Nucleus accumbens (tissue), 56 donors: ENCODE measurements at places on chromosomes 1 and 21.
A peak's percentile ranks its signal among the peaks of the same experiment; 100 is the strongest.

- DNase-seq: no peak
Observed at GRCh38 chr1:212520299-212520698, 87.6 kb downstream of the NENF start.

GRCh38 chr1:37562984-37563383, 6.2 kb downstream of the DNALI1 start:
- no peak for DNase-seq

- DNase-seq: no peak
Observed at GRCh38 chr1:117051224-117052064, 8.7 kb upstream of the TTF2 start.

DNA sequence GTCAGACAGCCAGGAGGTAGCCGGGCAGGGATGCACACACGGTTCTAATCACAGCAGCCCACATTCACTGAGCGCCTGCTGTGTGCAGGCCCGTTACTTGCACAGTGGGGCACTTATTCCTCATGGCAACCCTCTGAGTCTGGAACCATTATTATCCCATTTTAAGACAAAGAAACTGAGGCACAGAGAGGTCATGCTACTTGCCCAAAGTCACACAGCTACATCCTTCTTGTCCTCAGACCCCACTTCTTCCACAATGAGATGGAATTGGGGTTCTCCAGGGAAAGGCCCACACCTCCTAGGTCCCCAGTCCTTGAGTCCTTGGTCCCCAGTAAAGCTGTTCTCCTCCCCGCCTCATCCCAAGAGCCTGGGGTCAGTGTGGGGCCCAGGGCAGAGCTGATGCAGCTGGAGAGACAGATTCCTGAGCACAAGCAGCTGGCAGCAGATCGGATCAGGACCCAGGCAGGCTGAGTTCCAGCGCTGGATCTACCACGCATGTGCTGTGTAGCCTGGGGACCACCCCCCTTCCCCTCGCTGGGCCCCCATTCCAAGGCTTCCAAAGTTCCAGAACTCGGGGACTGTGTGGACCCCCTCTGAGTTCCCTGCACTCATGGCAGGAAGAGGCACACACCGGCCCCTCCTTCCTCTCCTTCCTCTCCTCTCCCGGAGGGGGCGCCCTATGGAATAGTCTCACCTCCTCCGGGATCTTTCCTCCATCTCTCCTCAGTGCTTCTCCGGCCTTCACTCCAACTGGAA, 393.4 kb downstream of the MATN1 start:
- DNase-seq: no peak

GRCh38 chr1:55833529-55834091, 618.4 kb upstream of the USP24 start:
- no peak for DNase-seq

DNA sequence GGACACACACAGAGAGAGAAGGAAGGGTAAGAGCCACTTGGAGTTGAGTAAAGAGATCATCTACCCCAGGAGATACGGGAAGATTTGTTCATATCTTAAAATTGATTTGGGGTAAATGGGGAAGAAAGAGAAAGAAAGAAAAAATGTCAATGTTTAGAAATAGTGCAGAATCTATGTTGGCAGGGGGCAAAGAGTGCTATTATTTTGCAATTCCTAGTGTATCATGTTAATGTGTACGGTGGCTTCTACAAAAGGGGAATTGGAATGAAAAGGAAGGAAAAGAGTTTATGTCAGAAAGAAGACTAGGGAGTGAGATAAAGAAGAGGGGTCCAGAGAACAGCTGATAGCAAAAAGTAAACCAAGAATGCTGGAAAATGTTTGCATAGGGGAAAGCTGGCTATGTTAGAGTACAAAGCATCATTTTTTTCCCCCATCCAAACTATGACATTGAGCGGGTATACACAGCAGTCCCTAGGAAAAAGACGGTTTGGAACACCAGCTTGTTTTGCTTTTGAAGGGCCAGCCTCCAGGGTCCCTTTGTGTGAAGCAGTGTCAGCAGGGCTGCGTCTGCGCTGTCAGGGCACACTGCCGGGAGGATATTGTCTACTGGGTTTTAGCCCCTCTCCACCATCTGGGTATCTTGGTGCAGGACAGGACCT, 10.8 kb downstream of the LRRC8D start:
- peak; percentile 14 for DNase-seq

DNA sequence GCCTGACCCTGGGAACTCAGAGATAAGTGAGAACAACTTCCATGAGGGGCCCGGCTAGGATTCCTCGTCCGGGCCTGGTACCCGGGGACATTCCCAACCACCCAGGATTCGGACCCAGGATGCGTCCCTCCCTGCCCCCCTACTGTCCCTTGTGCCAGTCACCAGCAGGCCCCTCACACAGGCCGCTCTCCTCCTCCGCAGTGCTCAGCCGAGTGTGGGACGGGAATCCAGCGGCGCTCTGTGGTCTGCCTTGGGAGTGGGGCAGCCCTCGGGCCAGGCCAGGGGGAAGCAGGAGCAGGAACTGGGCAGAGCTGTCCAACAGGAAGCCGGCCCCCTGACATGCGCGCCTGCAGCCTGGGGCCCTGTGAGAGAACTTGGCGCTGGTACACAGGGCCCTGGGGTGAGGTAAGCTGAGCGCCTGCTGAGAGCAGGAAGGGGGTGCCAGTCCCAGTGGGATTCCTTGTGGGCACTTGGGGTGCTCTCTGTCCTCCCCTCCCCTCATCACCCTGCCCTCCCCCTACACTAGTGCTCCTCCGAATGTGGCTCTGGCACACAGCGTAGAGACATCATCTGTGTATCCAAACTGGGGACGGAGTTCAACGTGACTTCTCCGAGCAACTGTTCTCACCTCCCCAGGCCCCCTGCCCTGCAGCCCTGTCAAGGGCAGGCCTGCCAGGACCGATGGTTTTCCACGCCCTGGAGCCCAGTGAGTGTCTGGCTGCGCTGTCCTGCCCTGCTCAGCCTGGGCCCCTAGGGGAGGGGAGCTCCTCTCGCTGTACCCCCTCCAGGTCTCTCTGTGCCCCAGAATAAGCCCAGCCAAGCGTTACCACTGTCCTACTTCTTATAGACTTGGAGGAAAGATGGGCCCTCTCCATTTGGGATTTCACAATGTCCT, 9.8 kb downstream of the ADAMTSL4 start:
- DNase-seq: no peak

DNA sequence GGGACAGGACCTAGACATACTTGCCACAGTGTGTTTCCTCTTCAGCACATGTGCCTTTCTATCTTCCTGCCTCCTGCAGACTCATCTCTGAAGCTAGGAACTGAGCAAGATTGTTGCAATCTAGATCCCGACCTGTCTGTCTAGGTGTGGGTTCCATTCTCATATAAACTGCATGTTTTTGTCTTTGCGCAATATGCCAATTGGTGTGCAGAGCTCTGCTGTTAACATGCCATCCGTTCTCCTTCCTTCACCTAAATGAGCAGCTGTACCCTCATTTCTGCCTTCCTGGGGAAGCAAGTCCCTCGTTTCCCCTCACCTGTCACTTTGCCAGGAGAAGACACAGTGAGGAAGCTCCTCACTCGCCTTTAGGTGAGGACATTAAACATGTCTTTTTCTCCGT, 55.5 kb downstream of the SLC35F3 start:
- no peak for DNase-seq

DNA sequence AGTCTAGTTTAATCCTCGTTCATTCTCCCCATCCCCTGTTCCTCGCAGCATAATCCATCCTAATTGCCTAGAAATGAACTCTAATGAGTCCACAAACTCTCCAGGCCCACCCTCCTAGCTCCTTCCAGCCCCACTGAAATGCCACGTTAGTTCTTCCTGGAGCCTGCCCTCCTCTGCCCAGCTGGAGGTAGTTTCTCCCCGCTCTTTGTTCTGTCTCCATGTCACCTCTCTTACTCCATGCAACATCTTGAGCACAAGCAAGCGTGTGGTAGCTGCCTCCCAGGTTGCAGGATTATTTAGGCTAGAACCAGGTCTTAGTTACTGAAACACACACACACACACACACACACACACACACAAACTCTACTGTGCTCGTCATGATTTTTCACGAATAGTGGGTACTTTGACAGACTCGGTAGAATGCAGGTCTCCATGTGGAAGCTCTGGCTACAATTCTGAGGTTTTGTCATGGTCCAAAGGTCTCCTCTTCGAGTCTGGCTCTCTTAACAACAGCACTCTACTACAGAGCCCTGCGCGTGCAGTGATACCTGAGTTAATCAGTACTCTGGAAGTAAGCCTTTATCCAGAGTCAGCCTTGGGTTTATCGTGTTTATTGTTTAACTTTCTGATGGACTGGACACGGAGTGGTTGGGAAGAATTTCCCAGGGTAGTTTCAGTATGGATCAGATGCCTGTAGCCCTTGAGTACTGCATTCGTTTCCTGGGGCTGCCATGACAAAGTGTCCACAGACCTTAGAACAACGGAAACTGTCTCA, 27.5 kb downstream of the HUNK start:
- no peak for DNase-seq

DNA sequence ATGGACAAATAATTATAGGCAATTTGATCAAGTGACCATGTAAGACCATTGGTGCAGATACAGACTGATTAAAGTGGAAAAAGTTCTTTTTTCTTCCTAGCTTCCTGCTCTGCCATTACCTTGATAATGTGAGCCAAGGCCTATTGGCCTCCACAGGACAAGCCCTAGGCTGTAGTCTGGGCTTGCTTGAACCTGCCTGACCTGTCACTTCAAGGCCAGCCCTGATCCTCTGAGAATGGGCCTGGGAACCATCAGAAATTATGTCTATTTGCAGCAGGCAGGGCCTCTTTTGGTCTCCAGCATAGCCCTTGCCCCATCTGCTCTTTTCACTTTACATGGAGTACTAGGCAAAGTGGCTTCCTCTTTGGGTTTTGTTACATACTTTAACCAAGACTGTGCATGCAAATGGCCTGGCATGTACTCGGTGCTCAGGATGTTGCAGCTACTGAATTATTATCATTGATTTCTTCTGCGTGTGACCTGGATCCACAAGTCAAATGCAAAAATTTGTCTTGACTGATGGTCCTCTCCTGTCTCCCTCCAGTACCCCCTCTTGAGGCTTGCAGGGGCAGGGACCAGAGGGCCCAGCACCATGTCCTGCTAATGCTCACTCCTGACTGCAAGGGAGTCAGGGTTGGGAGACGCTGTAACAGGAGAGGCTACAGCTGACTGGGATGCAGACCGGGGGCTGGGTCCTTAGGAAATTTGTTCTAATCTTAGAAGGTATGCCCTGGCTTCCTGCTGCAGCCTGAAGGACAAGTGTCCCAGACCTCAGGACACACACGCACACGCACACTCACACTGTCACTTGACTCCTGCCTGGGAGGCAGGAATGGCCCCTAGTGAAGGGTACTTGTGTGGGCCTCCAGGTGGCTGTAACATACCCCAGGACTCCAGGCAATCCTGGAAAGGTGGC, 39.4 kb downstream of the RCSD1 start:
- DNase-seq: no peak

DNA sequence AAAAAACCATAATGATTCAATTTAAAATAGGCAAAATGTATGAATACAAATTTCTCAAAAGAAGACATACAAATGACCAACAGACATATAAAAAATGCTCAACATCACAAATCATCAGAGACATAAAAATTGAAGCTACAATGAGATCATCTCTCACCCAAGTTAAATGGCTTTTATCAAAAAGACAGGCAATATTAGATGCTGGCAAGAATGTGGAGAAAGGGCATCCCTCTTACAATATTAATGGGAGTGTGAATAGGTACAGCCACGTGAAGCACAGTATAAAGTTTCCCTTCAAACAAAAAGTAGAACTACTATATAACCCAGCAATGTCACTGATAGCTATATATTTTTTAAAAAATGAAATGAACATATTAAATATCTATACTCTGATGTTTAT, 1481.7 kb downstream of the AMY1C start:
- DNase-seq: no peak

DNA sequence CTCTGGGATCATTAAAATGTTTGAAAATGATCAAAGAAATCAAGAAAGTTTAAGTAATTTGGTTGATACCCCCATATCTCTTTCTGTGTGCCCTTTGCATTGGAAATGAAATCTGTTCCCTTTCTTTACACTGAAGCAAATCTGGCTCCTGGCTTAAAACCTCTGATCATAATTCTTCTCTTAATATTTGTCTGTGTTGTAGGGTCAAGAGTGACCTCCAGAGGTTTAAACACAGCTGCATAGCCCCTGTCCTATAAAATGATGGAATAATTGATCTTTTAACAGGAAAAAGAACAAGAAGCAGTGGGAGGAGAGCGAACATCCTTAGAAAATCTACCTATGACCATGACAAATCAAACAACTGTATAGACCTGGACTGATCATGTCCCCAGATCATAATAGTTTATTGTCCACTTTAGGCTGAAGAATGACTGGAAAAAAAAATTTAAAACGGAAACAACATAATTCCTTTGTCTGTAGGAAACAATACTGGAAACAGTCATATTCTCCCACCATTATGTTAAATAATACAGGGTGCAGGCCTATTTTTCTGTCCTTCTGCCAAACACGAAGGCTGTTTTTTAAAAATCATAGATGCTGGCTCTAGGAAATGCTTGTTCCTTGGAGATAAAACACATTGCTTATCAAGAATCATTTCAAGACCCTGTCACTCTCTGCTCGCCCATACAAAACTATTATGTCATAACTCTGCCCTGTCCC, 184.3 kb downstream of the NEGR1 start:
- DNase-seq: no peak

DNA sequence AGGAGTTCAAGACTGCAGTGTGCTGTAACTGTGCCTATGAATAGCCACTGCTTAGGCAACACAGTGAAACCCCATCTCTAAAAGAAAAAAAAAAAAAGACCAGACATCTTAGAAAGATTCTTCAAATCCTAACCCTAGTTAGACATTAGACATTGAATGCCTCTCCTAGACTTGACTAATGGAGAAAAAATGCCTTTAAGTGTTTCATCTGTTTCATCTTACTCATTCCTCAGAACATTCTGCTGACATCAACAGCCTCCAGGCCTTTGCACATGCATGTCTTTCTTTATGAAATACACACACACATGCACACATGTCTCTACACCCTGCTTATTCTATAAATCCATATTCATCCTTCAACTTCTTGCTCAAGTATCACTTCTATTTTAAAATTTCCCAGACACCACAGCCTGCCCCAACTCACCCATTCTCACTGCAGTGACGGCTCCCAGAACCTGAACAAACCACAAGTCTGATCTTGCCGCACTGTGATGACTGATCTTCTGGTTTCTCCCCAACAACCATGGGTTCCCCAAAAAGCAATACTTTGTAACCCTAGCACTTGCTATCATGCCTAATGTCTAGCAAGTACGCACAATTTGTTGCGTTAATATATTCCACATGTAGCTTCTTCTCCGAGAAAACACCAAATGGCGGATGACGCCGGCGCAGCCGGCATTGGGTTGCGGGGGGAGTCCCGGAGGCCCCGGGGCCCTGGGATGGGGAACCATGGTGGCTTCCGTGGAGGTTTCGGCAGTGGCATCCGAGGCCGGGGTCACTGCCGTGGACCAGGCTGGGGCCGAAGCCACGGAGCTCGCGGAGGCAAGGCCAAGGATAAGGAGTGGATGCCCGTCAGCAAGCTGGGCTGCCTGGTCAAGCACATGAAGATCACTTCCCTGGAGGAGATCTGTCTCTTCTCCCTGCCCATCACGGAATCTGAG, 37.4 kb downstream of the LRRC52 start:
- DNase-seq: no peak

DNA sequence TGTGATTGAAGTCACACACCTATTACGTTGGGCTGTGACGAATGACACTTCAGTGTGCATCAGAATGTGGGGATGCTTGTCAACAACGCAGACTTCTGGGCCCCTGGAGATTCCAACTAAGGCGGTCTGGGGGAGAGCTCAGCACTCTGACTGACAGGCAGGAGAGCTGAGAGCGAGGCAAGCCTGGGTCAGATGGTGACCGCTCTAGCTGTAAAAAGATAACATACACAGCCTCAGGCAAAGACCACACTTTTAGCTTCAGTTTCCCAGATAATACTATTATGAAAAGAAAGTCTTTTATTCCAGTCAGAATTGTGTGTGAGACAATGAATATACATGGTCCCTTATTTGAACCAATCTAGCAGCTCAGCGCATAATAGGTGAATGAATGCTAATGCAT, 25.4 kb downstream of the EDARADD start:
- DNase-seq: no peak
